ENCODE measurements at places on chromosomes 2 and 18. TPM values are rescaled to one million over a fixed set of nuclear protein-coding genes. Genes with fewer than 3 reads are reported as not detected.

DNA sequence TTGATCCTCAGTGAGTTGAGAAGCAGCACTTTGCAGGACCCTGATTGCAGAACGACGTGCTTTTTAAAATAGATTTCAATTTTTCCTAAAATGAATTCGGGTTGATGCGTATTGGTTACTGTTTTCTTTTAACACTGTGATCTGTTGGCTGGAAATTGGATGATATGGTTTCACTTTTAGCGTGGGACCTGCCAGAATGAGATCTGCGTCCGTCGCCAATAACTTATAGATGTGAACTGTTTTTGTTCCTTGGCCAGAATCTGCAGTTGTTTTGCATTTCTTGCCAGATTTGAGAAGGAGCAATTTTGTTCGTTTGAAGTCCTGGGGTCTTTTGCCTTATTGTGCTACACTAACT is 703 bp downstream of the UGGT1 start:
- DNase-seq = no peak

DNA sequence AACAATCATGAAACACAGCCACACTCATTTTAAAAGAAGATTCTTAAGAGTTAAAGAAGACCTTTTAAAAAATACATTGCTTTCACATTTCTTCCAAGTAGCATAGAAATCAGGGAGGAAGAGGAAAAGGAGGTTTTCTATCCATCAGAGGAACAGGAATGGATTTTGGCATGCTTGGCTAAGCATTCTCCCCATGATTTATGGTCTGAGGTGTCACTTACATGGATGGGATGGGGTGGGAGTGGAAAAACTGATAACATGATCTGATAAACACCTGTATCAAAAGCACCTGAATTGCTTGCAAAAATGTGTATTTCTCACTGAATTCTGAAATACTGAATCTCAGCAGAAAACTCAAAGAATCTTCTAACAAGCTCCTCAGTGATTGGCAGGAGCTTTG is 265.9 kb downstream of the NRXN1 start:
- no peak for DNase-seq

DNA sequence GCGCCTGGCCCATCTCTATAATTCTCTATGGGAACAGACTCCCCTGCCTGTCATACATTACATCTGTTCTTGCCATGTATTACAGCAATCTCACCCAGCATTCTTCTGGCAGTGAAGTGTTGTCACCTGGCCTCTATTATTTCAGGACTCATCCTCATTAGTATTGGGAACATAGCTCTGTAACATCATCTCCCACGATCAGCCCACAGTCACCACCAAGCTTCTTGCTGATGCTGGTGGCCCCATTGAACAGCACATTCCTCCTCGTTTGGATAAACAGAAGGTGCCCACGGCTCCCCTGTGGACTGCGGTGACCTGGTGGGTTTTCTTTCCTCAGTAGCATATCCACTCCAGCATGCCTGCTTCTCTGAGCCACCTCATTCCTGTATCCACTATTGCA is 21.5 kb downstream of the CHCHD5 start:
- no peak for DNase-seq

GRCh38 chr18:22739061-22739642 is 194.0 kb upstream of the RBBP8 start:
- no peak for DNase-seq

DNA sequence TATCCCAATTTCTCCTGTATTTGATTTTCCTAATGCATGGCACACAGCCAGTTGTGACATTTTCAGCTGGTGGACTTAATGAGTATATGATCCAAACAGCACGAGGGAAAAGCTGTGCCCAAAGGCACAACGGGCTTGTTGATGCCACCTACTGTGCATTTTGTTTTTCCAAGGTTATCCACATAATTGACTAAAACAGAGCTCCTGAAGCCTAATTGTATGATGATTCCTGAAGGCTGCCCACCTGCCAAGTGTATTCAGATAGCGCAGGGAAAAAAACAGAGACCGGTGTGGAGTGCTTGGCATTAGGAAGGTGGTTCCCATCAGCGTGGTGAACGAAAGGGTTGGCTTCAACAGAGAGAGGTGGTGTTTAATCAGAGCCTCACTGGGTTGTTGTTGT is 14.9 kb downstream of the RBMS1 start:
- DNase-seq = peak; percentile 57

DNA sequence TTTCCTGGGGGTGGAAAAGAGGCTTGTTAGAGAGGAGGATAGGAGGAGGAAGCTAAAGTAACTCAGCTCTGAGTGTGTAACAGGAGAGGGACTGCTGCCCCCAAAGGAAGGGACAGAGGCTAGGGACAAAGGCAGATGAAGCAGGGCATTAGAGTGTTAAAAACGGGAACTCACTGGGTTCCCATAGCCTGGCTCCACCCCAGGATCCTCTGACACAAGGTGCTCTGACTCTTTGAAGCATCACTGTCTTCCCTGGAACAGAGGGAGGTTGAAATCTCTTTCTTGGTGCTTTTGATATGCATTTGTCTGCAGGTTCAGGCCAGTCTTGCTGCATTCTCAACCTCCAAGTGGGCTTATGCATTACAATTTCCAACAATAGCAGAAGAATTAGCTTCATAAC is 22.9 kb downstream of the IL36A start:
- DNase-seq = no peak

DNA sequence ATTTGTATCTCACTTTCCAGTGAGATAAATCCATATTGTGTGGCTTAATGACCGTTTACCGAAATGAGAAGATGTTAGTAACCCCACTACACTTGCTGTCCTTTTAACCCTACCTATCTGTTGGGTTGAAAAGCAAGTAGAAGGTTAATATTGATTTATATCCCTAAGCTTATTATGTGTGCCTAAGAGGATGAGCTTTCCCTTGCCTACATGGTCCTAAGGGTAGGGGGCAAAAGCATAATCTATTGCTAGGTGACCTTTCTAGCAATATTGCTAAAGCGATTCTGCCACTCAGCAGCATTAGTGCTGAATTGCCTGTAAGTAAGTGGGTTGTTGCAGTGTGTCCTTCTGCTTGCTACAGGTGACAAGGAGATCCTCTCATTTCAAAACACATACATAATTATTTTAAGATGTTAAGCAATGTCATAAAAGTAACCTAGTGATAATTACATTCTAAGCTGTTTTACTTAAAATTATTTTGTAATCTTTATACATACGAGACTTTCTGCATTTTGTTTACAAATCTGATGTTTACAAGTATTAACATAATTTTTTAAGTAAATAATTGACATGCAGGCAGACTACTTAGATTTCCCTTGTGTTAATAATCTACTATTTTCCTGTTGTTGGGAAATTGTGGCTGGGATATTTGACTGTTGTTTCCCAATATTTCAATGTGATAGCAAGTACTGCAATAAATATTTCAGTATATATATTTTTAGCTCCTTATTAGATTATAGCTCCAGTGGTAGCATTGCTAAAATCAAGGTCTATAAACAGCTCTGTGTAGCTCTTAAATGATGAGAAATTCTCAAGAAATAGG is 49.1 kb upstream of the CABYR start:
- DNase-seq = no peak

- DNase-seq = peak; percentile 63
Observed at GRCh38 chr2:144505245-144505831, 14.6 kb downstream of the ZEB2 start.

DNA sequence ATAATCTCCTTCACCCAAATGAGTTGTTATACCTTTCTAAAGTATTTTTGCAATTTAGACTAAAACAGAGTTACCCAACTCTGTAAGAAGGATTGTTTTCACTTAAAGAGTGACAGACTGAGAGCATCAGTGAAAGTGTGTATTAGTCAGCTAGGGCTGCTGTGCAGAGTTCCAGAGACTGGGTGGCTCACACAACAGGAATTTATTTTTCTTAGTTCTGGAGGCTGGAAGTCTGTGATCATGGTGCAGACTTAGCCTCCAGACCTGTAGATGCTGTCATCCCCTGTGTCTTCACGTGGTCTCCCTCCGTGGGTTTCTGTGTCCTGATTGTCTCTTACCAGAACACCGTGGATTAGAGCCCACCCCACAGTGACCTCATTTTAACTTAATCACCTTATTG is 40.0 kb downstream of the BCL2L11 start:
- peak; percentile 12 for DNase-seq

DNA sequence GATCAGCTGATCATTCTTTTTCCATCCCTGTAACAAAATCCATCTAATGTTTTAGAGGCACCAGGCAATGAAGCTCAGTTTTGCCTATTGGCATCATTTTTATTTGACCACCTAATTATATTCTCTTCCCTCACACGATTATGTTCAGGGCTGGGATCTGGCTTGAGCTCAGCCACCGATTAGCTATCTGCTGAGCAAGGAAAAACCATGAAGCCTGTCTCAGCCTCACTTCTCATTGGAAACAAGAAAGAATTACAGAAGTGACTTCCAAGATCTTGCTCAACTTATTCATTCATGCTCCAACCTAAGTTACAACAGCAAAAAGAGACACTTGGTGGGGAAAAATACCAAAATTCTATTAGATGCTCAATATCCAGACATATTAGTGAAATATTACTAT is 139.0 kb upstream of the SH3BP4 start:
- no peak for DNase-seq

- DNase-seq = no peak
Observed at GRCh38 chr2:180021850-180022249, 14.8 kb upstream of the CWC22 start.

DNA sequence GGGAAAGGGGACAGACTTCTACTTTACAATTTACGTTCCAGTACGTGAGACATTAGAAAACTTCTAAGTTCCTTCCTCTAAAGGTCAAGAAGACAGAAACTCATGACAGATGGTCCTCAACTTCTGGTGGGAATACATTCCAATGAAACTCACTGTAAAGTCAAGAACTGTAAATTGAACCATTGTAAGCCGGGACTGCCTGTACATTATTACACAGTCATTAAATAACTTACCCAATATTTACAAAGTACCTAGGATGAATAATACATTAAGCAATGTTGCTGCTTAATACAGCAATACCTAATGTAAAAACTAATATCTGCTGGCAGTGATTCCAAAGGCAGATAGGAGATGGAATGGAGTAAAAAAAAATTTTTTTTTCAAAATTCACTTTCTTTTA is 51.9 kb downstream of the CDH2 start:
- no peak for DNase-seq

- peak; percentile 53 for DNase-seq
Observed at GRCh38 chr2:176161825-176162626, 4.9 kb downstream of the HOXD3 start.

The GALNT14 gene
- 2.1 TPM for total RNA-seq

The ITGB6 gene
- 0.24 TPM for total RNA-seq

The MC4R gene
- not detected for total RNA-seq
